Brain microvascular endothelial cell (primary cell): ENCODE measurements at places on chromosomes 4 and X.

DNA sequence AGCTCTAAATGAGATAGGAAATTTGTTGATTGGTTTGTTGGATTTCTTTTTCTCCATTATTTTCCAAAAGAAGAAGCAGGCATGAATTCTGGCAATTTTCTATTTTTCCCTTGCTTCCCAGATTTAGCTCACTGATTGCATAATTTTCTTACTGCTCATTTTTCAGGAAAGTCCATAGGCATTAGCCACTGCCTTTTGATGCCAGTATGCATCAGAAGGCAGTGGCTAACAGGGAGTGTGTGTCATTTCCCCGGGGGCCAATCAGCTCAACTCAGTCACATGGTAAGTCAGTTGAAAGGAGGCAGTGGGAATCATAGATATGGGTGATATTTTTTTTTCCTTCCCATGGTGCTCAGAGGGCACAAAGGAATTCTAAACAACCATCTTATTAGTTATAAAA lies 156.7 kb downstream of the TRIML1 start:
- peak; percentile 80 for DNase-seq

DNA sequence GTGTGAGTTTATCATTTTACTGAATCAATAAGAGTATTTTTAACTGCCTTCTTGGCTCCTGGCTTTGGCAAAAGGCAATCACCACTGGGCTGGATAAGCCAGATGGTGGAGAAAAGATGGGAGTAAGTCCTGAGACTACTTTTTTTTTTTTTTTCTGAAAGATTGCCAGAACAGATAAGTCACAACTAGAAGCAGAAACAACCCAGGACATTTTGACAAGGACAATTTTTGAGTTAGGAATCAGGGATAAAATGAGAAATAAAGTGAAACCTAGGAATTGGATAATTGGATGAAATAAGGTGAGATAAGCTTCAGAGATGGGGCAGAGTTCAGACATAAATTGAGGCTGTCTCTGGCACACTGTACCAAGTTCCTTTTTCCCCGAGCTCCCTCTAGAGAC lies 471.0 kb downstream of the KLHL13 start:
- DNase-seq: no peak

GRCh38 chr4:185529413-185529812 lies 5.9 kb downstream of the PDLIM3 start:
- DNase-seq: no peak

DNA sequence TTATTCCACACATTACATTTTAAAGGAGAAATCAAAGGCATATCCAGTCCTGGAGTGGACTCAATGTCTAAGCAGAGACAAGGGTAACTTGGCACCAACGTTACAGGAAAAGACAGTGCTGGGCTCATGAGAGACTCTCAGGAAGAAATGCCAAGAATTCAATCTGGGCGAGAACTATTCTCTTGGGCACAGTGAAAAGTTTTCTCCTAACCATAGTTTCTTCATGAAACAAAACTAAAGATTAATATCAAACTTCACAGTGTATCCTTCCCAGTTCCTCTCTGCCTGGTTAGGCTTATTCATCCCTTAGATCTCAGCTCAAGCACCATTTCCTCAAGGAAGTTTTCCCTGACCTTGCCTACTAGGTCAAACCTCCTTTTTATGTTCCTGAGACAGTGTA lies 109.4 kb upstream of the TLL1 start:
- no peak for DNase-seq

- no peak for DNase-seq
Observed at GRCh38 chrX:139842326-139843185, 90.3 kb downstream of the ATP11C start.

DNA sequence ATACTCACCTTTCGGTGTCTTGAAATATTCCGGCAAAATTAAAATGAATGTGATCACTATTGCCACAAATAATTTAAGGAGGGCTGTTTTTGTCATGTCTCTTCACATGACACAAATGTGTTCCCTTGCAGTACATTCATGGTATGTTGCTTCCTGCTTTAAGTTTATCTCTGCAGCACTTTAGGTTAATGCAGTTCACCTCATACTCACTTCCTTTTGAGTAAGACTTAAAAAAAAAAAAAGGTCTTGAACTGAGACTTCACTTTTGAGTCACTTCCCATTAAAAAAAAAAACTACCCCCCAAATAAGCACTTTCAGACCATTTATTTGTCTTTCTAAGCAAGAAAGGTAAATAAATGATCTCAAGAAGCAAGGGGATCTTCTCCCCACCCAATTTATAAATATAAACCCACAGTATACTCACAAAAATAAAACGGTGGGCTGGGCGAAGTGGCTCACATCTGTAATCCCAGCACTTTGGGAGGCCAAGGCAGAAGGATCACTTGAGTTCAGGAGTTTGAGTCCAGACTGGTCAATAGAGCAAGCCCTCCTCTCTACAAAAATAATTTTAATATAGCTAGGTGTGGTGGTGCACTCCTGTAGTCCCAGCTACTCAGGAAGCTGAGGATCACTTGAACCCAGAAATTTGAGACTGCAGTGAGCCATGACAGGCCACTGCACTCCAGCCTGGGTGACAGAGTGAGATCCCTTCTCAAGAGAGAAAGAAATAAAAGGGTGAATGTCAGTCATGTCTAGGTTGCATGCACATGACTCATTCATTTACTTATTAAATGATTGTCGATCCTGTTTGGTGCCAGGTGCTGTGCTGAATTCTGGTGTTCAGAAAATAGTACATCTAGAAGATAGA lies at the start of gene TMEM156:
Gene TMEM156, minus strand, starts transcription at position 192 of the 868 bp plus-strand sequence. Its CDS starts 96 bp downstream, at position 96.
- DNase-seq: peak; percentile 25

DNA sequence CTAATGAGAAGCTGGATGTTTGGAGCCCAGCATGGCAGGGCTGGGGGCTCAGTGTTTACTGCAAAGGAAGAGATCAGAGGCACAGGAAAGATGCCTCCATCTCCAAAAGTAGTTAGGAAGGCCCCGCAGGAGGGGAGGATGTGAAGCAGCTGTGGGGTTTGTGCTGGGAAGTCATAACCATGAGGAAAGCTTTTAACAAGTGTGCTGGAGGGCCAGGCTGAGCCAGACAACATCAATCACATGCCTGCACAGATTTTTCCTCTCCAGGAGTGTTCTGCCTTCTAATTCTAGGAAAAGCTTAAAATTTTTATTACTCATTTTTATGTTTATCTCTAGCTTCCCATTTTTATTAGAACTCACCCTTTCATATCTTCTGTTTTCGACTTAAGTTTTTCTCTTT lies 65.4 kb downstream of the GPR82 start:
- DNase-seq: no peak
